ENCODE measurements at places on chromosomes 16 and 17.

- no peak for DNase-seq
Measured at GRCh38 chr16:51967646-51968045, 579.3 kb downstream of the TOX3 start.

DNA sequence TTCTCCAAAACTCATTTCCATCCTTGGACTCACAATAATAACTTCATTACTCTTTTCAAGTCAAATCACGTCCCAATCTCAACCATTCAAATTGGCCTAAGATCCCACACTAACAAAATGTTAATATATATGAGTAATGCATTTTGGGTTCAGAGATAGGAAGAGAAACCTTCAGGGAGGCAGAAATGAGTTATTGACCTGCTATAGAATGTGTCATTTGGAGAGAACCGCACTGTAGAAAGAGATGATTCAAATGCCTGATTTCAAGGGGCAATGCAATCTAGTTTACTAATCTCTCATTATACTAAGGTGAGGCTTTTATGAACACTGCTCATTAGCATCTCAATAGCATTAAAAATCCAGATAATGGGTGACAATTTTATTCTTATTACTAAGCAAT, 1595.0 kb upstream of the GOT2 start:
- no peak for DNase-seq

DNA sequence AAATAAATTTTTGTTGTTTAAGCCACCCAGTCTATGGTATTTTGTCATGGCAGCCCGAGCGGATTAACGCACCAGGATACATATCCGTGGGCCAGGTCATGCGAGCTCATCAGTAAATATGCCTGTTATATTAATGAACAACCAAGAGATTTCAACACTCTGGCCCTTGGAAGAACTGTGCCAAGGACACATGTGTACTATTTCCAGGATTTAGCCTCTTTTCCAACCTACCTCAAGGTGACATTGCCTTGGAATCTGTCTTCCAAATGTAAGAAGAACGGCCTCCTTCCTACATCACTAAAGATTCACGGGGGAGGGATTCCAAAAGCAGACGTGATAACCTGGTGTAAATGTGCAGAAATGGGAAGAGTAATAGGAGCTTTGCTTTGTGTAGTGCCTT, 72.8 kb upstream of the DYNLRB2 start:
- no peak for DNase-seq

GRCh38 chr16:81873206-81873605, 94.1 kb downstream of the PLCG2 start:
- DNase-seq = no peak

GRCh38 chr17:5581655-5582054, 2.7 kb downstream of the NLRP1 start:
- no peak for DNase-seq

GRCh38 chr17:46092991-46093390, 93.9 kb downstream of the STH start:
- DNase-seq = no peak

DNA sequence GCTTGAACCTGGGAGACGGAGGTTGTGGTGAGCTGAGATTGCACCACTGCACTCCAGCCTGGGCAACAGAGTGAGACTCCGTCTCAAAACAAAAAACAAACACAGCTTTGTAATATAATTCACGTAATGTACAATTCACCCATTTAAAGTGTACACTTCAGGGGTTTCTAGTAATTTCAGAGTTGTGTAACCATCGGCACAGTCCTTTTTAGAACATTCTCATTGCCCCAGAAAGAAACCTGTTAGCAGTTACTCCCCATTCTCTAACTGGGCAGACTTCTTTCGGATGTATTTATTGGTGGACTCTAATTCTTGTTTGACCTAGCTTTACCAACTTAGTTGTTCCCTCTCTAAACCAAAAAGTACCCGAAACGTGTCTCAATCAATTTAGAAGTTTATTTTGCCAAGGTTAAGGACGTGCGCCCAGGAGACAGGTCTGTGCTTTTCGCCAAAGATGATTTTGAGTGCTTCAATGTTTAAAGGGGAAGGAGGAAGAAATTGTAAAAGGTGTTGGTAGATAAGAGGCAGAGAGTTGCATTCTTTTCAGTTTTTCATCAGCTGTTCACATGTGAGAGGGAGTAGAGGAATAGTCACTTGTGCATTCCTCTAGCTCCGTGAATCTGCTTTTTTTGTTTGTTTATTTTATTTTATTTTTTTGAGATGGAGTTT, 175.3 kb downstream of the PRKCA start:
- DNase-seq = no peak

GRCh38 chr17:36086791-36087190, 3.2 kb downstream of the CCL3 start:
- no peak for DNase-seq

- no peak for DNase-seq
Measured at GRCh38 chr17:32275060-32276042, 9.7 kb downstream of the RHBDL3 start.

GRCh38 chr16:7137560-7138330, 194.9 kb upstream of the RBFOX1 start:
- no peak for DNase-seq

GRCh38 chr16:12178251-12178990, 201.9 kb downstream of the SNX29 start:
- DNase-seq = no peak

GRCh38 chr16:50371936-50372595, 3.3 kb upstream of the BRD7 start:
- no peak for DNase-seq

DNA sequence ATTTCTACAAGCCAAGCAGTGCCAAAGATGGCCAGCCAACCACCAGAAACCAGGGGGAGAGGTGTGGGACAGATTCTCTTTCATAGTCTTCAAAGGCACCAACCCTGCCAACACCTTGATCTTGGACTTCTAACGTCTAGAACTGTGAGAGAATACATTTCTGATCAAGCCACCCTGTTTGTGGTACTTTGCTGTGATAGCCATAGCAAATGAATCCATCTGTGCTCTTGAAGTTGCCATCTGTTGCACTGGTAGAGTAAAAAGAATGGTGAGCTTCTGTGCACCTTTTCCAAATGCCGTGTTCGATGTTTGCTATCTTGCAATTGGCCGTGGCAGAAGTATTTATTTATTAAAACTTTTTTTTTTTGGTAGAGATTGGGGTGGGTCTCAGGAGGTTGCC, 16.7 kb upstream of the ADGRG1 start:
- DNase-seq = no peak

DNA sequence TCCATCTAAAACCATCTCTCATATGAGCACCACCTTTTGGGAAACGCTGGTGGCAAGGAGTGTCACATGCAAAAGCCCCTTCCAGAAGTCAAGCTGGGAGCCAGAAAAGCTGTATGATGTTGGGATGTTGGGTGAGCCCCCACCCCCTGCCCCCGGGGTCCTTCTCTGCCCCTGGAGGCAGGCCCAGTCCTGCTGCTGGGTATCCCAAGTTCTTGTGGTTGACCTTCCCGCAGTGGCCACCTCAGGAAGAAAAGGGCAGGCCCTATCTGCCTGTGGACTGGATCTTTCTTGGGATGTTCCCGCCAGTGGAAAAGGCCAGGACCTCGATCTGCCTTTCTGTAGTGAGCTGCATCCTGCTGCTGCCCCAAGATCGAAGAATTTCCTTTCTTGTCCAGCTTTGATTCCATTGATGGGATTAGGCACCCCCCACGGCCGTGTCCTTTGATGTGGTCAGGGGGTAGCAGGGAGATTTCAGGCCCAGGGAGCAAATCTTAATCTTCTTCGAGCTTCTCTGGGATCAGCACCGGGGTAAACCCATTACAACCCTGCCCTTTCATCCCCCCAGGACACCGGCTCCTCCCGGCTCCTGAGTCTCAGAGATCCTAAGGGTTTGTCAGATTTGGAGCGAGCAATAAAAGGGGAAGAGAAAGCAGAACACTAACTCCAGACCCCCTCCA, 165.6 kb downstream of the RAB11FIP4 start:
- DNase-seq = no peak

DNA sequence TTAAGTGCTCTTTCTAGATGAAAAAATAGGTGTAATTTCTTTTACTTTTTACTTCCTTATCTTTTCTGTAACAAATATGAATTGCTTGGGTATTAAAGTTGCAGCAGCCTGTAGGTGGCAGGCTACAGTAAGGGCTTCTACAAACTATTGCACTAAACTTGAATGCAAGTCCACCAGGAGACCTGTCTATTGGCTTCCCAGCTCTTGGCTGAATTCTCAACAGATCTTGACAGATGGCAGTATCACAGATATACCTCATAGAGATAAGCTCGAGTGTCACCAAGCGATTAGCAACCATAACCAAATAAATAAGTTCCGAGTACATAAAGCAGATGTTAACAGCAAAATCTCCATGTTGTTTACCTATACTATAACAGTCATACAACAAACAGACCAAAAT, 5.9 kb downstream of the BBS2 start:
- DNase-seq = peak; percentile 15

- DNase-seq = no peak
Measured at GRCh38 chr17:60535382-60536279, 9.6 kb upstream of the APPBP2 start.

Measured in activated naive CD8-positive, alpha-beta T cell treated with anti-CD3 and anti-CD28 coated beads for 36 hours (primary cell).